SK-N-DZ (cell line): ENCODE measurements at places on chromosomes 1 and 21.

- DNase-seq: no peak
Observed at GRCh38 chr1:203772836-203773235, 7.9 kb downstream of the LAX1 start.

- no peak for DNase-seq
Observed at GRCh38 chr1:184049291-184049690, 2.2 kb upstream of the TSEN15 start.

GRCh38 chr1:185850366-185850765 lies 116.2 kb downstream of the HMCN1 start:
- no peak for DNase-seq

GRCh38 chr1:82215056-82215852 lies 414.5 kb downstream of the ADGRL2 start:
- no peak for DNase-seq

DNA sequence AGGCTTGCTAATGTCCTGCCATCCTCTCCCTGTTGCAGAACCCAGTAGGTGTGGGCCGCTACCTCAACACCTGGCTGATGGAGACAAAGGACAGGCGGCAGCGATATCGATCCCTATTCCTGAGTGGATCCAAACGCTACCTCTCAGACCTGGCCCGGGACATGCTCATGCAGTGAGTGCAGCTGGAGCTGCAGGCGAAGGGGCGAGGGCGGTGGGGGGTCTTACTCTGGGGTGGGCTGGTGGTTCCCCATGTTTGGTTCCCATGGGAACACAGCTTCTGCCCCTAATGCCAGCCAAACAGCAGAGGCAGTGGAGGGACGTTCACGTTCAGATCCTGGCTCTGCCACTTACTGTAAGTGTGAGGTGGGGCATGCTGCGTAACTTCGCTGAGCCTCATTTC lies 15.8 kb upstream of the TTC22 start:
- no peak for DNase-seq

- peak; percentile 2 for DNase-seq
Observed at GRCh38 chr1:82586473-82586872, 785.7 kb downstream of the ADGRL2 start.

DNA sequence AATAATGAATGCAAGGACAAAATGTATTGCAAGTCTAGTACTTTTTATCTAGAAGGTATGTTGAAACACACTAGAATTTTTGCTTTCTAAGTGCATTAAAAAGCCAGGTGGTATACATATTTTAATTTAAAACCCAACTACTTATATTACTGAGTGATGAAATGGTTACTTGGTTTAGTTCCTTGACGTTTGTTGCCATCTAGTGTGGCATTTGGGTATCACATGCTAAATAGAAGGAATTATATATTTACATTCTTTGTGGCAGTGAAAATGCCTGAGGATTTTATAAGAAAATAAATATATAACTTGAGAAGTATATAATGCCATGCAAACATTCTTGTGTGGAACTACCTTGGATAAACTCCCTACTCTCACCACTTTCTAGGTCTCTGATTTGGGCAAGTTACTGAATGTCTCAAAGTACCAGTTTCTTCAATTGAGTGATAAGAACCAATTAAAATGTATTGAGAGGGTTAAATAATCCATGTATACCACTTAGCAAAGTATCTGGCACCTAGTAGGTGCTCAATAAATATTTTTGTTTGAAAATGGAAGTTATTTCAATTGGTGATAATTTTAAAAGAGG lies 69.6 kb downstream of the SDCCAG8 start:
- peak; percentile 50 for DNase-seq

GRCh38 chr1:10546896-10547295 lies 72.1 kb downstream of the PEX14 start:
- DNase-seq: no peak

DNA sequence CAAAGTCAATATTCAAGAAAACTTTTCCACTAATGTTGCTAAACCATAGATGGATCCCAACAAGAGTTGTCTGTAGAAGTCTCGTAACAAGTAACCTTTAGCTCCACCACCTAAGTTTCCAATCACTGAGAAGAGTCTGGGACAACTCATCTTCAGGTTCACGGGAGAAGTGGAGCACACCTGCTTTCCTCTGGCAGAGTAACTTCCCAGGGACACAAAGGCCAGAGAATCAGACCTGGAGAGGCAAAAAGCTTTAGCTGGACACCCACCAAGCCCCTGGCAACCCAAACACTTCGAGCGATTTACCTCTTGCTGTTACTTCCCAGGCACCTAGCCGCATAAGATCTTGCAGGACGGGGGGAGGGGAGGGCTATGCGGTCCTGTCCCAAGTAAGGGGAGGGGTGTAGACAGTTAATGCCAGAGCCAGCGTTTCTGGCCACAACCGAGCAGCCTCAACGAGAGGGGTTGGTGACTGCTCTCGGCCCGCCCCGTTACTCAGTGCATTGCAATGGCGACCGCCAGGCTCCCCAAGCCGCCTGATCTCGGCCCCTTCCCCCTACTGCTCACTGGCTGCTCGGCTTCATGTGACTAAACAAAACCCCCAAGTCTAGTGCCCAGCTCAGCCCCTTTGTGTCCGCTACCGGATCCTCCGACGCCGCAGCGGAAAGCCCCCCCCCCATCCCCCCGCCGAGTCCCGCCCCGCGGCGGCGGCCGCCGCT lies 709 bp downstream of the ZNF644 start:
- peak; percentile 81 for DNase-seq

- DNase-seq: no peak
Observed at GRCh38 chr1:46368791-46369190, 25.3 kb upstream of the FAAH start.

GRCh38 chr1:229204921-229205777 lies 65.8 kb upstream of the RAB4A start:
- DNase-seq: no peak

DNA sequence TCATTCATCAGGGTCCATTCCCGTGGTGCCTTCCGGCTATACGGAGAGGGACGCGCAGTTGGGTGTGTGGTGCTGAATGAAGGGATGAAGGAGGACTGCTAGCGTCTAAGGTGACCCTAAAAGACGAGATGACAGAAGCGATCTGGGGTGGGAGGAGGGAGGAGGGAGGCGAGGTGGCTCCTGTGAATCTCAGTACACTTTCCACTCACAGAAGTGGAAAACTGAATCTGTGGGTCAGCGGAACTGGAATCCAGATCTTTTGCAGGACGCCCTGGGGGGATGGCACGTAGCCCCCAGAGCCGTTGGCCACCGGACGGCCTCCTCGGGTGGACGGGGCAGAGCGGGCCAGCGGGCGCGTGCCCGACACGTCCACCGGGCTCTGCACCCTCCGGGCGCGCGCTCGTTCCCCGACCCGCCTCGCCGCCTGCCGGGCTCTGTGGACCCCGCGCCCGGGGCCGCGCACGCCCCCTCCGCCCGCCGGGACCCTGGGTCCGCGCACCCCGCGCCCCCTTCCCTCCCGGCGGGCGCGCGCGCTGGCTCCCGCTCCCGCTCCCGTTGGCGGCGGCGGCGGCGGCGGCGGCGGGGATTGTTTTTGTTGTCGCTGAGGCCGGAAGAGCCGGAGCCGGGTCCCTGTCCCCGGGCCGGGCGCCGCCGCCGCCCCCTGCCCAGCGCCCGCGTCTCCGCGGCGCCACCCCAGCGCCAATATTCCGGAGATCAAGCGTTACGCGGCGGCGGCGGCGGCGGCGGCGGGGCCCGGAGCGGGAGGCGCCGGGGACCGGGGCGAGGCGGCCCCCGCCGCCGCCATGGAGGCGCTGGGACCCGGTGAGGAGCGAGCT lies at the start of gene AGO4:
AGO4 (plus strand) TSS at position 403 of the 836 bp plus-strand sequence; CDS start at position 804, 401 bp downstream.
- DNase-seq: peak; percentile 54

DNA sequence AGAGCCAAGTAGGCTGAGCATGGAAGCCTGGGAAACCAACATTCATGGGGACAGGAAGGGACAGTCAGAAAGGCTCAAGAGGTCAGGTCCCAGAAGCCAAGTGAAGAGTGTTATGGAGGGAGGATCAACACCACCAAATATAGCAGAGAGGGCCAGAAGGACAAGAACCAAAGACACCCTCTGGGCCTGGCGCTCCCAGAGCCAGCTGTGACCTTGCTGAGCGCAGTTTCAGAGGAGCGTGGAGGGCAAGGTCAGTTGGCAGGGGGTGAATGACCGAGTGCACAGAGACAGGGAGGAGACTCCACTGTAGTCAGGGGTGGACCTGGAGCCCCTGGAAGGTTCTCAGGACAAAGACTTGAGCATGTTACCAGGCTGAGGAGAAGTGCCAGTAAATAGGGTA lies 4.4 kb upstream of the ASCL5 start:
- no peak for DNase-seq

DNA sequence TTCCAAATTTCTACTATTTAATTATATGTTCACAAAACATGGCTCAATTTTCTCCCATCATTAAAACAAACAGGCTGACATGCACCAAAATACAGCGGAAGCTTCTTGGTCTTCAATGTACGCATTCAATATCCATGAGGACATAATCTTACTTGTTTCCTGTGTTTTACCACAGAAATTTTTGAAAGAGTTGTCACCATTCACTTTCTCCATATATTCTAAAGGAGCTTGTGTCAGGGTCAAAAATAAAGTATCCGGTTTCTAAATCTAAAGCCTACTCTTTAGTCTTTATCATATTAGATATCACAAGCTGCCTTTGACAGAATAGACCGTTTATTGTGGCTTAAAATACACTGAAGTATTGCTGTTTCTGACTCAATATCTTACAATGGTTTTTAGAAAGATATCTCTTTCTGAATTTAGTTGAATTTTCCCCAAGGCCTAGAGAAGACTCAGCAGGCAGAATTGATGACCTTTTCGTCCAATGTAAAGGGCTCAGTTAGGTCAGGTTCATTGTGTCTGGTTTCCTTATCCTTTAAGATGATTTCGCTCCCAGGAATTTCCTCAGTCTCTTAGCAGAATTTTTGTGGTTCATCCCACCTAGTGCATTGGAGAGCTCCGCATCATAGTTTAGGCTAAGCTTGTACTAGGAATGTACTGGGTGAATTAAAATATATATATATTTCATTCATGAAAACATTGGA lies 717.2 kb downstream of the NCAM2 start:
- DNase-seq: no peak

DNA sequence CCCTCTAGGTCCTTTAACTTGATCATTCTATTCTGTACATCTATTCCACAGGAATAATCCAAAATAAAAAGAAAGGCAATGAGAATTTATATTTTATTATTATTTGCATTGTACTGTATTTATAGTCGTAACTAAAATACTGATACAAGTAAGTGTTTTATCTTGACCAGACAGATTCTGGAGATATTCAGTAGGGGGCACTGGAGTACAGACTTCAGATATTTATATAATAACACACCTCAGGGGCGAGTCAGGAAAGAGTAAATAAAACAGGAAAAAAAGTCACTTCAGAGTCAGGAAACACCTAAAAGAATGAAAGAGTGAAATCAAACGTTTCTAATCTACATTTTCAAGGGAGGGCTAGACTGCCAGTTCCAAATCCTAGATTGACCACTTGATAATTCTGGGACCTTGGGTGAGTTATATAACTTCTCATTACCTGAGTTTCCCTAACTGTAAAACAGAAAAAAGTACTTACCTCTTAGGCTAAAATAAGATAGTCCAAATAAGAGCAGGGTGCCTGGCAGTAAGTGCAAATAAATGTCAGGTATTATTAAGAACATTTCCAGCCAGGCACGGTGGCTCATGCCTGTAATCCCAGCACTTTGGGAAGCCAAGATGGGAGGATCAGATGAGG lies 31.1 kb upstream of the MTF1 start:
- DNase-seq: peak; percentile 8

GRCh38 chr1:29789910-29790247 lies 553.6 kb downstream of the PTPRU start:
- DNase-seq: no peak

GRCh38 chr21:46063227-46063626 lies 34.7 kb upstream of the COL6A2 start:
- DNase-seq: no peak

DNA sequence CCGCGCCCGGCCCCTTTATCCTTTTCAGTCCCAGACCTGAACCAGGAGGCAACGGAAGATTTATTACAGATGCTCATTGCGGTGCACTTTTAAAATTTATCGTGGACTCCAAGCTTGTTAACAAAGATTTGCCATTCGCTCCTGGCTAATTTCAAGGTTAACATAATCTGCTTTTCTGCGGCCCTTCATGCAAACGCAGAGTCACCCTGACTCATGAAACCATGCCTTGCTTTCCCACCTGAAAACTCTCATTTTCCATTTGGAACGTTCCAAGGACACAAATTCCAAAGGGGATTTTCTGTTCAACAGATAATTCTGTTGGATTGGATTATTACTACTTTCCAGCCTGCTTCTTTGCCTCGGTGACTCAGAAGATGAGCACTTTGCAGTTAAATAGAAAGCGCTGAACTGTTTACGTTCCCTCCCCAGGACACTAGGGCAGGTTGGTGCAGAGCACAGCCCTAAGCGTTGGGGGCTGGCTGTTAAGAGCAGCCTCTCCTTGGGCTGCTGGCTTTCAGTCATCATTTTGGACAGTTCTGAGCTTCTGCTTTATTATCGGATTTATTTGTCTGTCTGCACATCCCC lies 51.1 kb downstream of the CD247 start:
- DNase-seq: no peak

GRCh38 chr1:109802136-109802900 lies 38.6 kb upstream of the EPS8L3 start:
- DNase-seq: no peak

DNA sequence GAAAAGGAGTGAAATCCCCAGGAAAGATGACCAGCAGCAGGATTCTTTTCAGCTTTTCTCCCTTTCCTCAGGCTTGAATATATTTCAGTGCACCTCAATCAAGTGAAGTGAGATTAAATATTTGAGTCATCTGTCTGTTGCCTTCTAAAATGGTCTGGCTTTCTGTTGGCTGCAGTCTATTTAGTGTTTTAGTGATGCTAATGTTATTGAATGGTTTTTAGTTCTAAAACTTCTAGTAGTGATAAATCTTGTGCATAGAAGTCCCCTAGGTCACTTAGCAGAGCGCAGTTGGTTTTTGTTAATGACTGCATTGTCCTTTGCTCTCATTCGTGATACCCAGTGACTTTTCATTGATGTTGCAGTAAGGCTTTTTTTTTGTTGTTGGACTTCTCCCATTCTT lies 53.5 kb downstream of the ITSN1 start:
- no peak for DNase-seq

DNA sequence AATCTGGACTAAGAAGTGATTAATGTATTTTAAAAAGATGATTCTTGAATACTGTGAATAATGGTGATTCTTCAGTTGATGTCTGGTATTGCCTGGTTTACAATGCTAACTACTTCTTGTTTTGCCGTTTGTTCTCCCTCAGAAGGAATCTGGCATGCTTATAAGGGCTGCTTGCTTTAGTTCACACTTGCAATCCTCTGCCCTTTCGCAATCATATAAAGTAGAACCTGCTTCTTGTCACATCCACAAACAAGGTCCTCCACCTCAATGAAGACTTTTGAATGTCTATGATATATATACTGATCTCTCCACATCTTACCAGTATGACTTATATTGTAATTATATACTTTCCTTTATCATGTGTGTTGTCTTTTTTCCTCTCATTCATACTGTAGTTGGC lies 92.6 kb downstream of the ADGRL4 start:
- no peak for DNase-seq

GRCh38 chr1:36588972-36589371 lies 106.3 kb upstream of the CSF3R start:
- DNase-seq: no peak

DNA sequence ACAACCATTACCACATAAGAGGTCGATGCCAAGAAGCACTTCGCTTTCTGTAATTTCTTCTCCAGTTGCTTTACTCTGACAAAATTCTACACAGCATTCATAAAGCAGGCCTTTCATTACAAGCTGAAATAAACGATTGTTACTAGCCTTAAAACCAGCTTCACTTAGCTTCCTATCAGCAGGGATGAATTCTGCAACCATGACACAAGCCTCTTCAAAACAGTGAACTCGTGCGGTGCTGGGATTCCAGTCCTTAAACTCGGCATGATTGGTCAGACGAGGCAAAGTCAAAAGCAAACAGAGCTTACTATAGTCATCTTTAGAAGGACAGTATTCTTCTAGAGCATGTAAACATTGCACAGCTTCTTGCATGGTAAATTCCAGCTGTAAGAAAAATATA lies 30.6 kb downstream of the WDR47 start:
- DNase-seq: no peak
